ENCODE measurements at places on chromosomes 2 and 18.

DNA sequence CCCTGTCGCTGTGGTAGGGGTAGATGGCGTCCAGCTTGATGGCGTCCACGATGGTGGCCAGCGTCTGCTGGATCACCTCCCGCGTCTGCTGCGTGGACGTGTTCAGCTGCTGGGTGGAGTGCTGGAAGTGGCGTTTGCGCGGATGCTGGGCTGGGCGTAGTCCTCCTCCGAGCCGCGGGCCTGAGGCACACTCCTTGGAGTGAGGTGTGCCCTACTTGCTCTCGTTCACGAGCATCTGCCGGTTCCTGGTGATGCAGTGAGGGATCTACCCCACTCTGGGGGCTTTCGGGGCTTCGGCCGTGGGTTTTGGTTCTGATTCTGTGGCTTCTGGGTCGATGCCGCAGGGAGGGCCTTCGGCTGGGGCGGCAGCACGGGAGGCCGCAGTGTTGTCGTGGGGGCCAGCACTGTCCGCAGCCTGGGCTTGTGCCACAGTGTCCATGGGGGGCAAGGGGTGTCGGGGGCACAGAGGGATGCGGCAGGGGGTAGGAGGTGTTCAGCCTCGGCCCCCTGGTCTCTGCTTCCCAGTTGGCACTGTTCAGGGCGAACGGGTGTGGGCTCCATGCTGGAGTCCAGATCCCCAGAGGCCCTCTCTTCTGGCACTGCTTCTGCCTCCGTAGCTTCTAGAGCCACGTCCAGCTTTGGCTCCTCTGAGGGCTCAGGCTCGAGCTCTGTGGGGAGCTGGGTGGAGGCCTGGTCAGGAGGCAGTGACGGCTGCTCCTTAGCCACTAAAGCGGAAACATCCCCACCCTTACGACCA is 890.6 kb upstream of the LRRTM1 start:
- no peak for DNase-seq

GRCh38 chr18:255171-255570 is 12.7 kb downstream of the THOC1 start:
- DNase-seq, result no peak

GRCh38 chr2:30205456-30205855 is 25.9 kb upstream of the LBH start:
- no peak for DNase-seq

DNA sequence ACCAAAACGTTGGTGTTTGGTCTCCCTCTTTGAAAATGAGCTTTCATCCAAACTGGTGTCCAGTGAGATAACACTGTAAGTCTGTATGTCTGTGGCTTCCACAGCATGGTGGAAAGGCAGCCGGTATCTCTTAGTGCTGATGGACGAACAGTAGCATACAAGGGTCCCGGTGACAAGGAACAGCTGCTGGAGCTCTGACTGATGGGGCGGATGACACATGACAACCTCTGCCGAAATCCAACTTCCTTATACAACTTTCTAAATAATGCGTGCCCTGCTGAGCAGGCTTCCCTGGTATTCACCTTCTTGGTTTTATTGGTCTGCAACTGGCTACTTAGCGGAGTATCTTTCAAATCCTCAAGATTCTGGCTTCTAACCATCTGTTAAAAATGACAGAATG is 216.2 kb downstream of the SRBD1 start:
- DNase-seq, result no peak

GRCh38 chr18:60656553-60656952 is 284.0 kb upstream of the MC4R start:
- DNase-seq, result no peak

- no peak for DNase-seq
Observed at GRCh38 chr2:39128919-39129391, 8.1 kb upstream of the SOS1 start.

GRCh38 chr2:153311432-153311831 is 167.1 kb downstream of the RPRM start:
- DNase-seq, result peak; percentile 43

DNA sequence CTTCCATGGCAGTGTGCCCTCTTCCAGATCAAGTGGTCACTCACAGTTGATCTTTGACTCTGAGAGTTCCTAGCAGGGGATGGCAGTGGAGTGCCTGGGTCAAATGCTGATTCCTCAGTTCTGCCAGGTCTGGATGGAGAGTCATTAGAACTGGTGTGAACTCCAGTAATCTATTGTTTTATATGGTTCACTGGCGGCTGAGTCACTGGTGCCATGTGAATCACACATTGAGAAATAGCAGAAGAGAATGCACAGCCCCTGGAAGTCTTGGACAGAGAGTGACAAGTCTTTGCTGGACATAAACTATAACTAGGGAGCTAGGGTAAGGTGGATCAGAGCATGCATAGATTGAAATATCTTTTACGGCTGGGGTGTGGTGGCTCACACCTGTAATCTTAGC is 86.9 kb downstream of the EIF2AK3 start:
- no peak for DNase-seq

DNA sequence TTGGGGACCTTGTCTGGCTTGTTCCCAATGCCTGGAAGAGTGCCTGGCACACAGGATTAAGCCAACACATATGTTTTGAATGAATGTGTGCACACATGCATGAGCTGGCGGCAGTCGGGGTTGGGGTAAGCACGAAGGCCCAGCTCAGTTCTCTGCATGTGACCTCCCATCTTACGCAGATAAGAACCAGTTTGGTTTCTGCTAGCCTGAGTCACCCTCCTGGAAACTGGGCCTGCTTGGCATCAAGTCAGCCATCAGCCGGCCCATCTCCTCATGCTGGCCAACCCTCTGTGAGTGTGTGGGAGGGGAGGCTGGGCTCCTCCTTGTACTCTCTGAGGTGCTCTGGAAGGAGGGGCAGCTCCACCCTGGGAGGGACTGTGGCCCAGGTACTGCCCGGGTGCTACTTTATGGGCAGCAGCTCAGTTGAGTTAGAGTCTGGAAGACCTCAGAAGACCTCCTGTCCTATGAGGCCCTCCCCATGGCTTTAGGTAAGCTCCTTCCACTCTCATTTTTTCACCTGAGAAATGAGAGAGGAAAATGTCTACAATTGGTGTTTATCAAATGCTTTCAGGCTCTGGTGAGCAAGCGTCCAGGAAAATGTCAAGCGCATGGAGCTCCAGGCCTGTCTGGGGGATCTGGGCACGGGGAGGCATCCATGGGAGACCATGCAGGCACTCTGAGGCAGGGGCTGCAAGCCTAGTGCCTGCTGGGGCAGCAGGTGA is 9.7 kb upstream of the IL1RN start:
- peak; percentile 37 for DNase-seq

DNA sequence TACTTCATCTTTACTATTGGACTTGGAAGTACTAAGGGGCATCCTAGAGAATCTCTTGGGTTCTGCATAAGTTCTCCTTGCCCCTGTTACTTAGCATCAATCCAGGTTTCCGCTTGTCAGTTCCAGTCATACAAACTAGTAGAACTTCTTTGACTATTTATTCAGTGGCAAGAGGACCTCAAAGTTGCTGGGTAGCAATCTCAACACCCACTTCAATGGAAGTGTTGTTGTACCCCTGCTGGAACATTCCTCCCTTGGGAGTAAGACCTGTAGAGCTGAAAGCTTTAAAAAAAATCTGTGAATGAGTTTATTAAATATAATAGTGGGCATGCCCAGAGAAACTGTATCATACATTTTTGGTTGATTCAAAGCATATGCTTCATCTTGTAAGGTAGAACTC is 27.0 kb downstream of the BIRC6 start:
- DNase-seq, result no peak

DNA sequence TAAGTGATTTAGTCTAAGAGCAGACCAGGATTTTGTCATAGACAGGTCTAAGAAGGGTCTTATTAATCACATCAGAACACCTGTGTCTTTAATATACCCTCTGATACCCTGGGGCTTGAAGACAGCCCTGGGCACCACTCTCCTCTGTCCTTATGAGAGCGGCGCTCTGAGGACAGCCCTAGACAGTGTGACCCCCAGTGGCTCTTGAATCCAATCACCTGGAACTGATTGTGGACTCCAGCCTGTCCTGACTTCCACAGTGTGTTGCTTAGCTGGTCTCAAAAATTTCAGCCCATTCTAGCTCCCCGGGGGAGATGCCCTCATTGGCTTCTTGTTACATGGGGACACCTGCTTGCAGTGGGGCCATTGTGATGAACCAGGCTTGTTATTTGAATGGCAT is 195.8 kb upstream of the SMAD2 start:
- no peak for DNase-seq

GRCh38 chr2:112296407-112296806 is 21.0 kb downstream of the ZC3H6 start:
- no peak for DNase-seq

DNA sequence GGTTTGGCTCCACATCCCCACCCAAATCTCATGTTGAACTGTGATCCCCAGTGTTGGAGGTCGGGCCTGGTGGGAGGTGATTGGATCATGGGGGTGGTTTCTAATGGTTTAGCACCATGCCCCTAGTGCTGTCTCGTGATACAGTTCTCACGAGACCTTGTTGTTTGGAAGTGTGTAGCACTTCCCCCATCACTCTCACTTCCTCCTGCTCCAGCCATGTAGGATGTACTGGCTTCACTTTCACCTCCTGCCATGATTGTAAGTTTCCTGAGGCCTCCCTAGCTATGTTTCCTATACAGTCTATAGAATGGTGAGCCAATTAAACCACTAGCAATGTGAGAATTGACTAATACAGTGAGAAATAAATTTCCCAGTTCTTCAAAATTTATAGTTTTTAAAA is 325.9 kb downstream of the FSIP2 start:
- no peak for DNase-seq

DNA sequence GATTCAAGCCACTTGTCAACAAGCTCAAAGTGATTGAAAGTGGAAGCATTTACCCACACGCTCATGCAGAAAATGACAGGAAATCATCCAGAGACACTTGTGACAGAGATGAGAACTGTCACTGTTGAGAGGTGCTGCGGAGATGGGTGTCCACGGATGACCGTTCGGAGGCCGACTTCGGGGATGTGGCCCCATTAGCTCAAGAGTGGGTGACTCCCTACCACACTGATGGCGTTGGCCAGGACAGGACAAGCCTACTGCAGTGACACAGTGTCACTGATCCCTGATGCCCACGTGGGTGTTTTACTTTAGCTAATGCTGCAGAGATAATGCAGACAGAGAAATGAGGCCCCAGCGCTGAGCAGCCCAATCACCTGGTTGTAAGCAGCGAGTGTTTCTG is 81.5 kb upstream of the YWHAQ start:
- no peak for DNase-seq

DNA sequence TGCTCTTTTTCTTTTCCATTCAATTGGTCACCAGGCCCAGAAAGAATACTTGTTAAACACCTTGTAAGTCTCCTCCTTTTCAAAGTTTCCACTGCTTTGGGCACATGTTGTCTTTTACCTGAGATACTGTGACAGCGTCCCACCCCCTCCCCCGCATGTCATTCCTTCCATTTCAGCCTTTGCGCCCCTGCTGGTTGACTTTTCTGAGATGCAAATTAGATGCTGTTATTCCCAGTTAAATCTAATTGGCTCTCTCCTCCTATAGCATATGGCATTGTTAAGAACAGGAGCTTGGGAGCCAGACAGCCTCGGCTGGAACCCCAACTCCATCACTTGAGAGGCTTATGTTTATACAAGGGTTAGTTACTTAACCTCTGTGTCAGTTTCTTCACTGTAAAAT is 80.3 kb upstream of the GAREM1 start:
- no peak for DNase-seq

DNA sequence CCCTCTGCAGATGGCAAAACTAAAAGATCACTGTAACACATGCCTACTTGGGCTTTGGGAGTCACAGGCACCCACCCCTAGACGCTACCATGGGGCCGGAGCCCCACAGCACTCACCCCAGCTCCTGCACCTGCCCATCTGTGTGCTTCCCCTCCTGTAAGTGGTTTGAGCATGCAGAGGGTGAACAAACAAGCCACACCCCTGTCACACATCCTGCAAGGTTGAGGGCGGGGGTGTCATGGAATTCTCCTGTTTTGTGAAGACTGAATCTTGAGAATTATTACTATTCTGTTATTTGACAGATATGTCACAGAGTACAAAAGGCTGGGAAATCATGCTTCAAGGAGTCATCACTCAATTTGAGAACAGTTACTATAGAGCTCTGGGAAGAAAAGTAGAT is 60.9 kb downstream of the RFTN2 start:
- DNase-seq, result no peak

GRCh38 chr2:237044281-237044680 is 41.4 kb upstream of the COPS8 start:
- no peak for DNase-seq

- DNase-seq, result no peak
Observed at GRCh38 chr2:109193807-109194619, 65.0 kb downstream of the SH3RF3 start.

- no peak for DNase-seq
Observed at GRCh38 chr2:44925561-44926136, 15.9 kb upstream of the SIX3 start.

GRCh38 chr2:117933884-117934354 is 80.0 kb downstream of the CCDC93 start:
- DNase-seq, result no peak

- no peak for DNase-seq
Observed at GRCh38 chr2:4507661-4508060, 804.3 kb downstream of the DCDC2C start.

GRCh38 chr18:58526425-58527284 is 102.2 kb downstream of the ALPK2 start:
- DNase-seq, result no peak

DNA sequence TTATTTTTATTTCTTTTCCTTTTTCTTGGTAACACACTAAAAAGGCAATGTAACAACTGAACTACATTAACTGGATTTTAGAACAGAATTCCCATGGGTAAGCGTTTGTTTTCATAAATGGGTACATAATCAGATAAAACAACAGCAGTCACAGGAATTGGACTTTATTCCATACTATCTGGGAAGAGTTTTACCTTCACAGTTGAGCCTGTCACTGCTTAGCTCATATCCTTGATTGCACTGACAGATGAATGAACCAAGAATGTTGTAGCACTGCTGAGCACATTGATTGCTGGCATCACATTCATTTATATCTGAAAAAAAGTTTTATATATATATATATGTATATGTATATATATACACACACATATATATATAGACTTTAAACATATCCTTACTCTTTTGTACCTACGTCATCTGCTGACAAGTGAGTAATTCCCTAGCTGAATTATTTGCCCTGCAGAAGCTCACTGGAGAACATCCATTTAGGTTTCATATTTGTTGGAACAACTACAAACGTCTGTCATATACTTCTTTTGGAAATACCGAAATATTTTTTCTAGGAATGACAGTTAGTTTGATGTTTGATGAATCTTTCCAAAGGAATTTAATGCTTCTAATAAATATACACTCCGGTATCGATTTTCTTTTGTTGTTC is 47.0 kb downstream of the EFEMP1 start:
- no peak for DNase-seq

DNA sequence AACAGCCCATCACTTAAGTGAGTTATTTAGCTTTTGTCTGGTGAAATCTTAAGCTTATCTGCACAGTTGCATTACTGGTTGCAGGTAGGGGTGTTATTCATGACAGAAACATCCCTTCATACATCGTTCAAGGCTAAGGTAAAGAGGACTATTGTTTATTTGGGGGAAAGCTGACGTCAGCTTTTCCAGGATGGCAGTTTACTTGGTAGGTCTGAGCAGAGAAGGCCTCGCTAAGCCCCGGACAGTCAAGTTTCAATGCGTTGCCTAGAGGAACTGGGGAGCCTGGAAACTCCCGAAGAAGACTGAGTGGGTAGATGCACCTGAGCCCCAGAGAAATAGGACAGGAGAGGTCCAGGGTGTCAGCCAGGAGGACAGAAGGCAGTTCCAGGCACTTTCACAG is 2.2 kb downstream of the RNU4ATAC start:
- no peak for DNase-seq

All from NCI-H446 (cell line).